ENCODE measurements at places on chromosomes 4 and X.

DNA sequence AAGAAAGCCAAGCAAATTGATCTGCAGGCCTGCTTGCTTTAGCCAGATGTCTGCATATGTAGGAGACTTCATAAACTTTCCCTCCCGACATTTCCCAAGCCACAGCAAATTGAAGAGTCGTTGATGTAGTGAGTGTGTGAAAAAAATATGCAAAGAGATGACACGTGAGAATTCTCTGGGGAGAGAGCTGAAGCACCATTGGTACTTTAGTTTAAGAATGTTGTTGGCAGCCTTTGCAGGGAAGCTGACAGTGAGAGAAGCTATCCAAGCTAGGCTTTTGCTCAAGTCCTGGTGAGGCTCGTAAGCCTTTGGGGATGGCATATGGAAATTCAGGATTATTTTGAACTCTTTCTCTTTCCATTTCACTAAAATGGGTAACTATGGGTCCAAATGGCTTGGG, 87.5 kb downstream of the GLRA2 start:
- DNase-seq, result peak; percentile 75

- DNase-seq, result no peak
These were observed 4.8 kb upstream of the TIMP1 start for GRCh38 chrX:47577424-47577823.

- peak; percentile 71 for DNase-seq
These were observed 7.5 kb downstream of the HADH start for GRCh38 chr4:107996949-107997788.

DNA sequence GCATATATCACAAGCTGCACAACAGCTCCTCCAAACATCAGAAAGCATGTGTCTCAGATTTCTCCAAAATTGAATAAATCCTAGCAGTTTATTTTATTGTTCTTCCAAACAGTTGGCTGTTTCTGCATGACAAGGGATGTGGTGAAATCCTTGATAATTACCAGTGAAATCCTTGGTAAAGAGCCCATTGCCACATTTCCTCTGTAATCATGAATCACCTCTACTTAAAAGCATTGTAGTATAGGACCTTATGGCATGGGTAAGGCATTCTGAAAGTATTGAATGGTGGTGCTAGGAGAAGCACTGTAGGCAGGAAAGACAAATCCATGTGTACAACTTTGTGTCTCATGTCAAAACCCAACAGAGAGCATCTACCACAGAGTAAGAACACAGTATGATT, 135.8 kb upstream of the NDST3 start:
- peak; percentile 37 for DNase-seq

GRCh38 chr4:183411291-183411861, 33.1 kb upstream of the CDKN2AIP start:
- DNase-seq, result no peak

Measured in fibroblast of skin of right biceps (primary cell).